Cardiac fibroblast (primary cell): ENCODE measurements at places on chromosomes 4 and X.

- no peak for DNase-seq
Observed at GRCh38 chrX:83504721-83505479, 3.2 kb upstream of the POU3F4 start.

DNA sequence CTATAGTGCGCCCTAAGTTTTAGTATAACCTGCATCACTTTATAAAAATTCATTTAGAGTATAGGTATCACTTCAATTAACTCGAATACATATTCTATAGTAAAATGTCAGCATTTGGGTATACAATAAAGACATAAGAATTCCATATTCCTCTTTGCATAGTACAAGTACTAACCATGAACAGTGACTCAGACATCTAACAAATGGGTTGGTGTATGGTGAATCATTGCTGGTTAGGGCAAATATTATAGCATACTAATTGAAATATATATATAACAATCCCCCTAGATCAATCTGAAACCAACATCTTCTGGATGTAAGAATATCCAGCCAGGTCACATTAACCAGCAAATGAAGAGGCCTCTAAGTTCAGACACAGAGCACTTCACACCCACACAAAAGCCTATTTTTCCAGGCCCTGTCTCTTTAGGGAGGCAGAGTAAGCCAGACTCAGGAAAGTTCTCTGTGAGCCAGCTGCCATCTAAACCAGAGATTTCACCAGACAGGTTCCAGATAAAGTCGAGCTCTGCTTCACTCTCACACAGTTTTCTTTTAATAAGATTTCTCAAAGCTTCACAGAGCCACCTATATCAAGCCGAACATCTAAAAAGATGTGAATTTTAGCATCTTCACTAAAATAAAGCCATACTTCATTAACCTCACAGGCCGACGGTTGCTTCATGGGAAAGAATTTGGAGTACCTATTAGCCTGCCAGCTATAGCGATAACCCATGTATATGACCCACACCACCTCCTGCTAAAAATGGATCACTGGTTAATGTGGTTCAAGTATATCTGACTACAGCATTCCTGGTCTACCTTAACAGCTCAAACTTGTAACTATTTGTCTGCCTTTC, 200.0 kb upstream of the FTHL17 start:
- no peak for DNase-seq

- DNase-seq = no peak
Observed at GRCh38 chrX:134792077-134792476, 133.8 kb upstream of the PLAC1 start.

GRCh38 chrX:22135994-22136684, 104.0 kb downstream of the PHEX start:
- DNase-seq = peak; percentile 68

GRCh38 chr4:101155368-101155767, 192.0 kb downstream of the PPP3CA start:
- peak; percentile 58 for DNase-seq

DNA sequence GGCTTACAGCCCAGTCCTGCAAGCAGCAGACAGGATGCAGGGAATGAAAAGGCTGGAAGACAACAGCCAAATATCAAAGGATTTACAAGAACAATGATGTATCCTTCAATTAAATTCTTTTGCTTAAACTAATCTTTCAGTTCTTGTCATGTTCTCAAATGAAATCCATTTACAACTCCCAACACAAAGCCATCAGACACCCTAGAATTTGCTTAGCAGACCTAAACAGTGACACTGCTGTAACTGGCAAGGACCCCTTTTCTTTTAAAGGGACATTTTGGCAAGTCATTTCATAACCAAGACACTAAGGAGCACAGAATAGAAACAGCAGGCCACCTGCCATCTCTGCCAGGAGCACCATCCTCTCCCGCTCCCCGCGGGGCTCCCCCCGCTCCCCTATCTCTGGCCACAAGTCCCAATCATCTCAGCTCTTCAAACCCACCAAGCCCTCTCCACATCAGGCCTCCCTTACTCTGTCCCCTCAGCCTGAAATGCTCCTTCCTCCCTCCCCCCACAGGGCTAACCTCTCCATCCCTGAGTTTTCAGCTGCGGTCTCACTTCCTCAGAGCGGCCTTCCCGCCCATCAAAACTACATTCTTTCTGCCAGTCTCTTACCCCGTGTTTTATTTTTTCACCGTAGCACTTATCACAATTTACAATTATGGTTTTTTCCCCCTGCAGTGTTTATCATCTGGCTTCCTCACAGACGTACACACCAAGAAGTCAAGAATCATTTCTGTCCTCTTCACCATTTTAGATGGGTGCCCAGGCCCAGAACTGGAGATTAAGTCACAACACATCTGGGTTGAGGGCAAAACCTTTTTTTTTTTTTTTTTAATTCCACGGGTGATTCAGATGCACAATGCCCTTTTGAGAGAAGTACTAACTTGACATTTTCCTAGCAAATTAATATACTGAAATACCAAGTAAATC, 45.8 kb downstream of the TSPAN5 start:
- DNase-seq = no peak

DNA sequence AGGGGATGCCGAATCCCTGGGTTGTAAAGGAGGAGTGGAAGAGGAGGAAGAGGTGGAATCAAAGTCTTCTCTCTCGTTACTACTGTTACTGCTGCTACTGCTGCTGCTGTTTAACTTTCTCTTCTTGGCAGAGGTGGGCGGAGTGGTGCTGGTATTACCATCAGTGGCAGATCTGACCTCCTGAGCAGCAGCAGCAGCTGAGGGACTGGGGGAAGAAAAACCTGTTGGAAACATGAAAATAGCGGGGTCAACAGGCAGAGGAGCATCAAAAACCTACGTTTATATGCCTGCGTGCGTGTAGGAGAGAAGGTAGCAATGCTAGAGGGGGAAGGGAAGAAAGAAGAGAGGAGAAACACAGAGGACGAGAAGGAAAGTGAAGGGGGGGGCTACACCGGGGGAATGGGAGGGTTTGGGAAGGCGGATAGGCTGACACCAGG, 339 bp downstream of the CUL4B start:
- DNase-seq = no peak

DNA sequence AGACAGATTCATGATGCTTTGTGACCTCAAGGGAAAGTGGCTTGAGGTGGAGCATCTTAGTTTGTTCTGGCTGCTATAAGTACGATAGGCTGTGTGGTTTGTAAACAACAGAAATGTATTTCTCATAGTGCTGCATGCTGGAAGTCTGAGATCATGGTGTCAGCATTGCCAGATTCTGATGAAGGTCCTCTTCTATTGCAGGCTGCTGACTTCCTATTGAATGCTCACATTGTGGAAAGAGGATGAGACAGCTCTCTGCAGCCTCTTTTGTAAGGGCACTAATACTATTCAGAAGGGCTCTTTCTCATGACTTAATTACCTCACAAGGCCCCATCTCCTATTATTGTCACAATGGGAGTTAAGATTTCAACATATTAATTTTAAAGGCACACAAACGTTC, 1674.0 kb upstream of the PCDH7 start:
- DNase-seq = peak; percentile 31

- no peak for DNase-seq
Observed at GRCh38 chrX:149032449-149032848, 472.7 kb downstream of the IDS start.

DNA sequence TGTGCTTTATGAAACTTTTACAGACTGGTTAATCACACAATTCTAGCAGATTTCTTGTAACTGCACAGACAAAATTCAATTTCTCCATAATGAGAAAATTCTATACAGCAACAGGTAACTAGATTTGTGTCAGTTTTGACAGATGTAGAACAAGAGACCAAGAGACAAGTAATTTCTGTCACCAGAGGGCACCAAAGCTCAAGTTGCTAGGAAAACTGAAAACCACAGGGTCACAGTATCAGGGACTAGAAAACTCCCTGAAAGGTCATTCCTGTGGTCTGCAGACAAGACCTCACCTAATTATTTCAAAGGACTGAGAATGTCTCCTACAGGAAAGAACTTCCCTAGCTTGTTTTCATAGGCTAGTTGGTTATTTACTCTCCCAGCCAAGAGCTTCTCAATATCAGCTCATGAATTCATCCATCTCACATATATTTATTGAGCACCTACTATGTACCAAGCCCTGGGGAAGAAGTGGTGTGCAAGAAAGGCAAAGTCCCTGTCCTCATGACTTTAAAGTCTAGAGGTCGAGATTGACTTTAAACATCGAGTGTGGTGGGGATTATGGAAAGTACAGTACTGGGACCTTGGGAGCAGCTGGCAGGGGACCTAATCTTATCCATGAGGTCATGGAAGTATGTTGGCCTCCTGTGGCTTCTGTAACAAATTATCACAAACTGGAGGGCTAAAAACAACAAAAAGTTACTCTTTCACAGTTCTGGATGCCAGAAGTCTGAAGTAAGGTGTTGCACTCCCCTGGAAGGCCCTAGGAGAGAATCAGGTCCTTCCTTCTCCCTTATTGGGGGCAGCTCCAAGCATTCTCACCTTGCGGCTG, 47.8 kb upstream of the SETD7 start:
- peak; percentile 82 for DNase-seq

- DNase-seq = peak; percentile 34
Observed at GRCh38 chrX:154348114-154348531, 26.3 kb downstream of the FLNA start.

DNA sequence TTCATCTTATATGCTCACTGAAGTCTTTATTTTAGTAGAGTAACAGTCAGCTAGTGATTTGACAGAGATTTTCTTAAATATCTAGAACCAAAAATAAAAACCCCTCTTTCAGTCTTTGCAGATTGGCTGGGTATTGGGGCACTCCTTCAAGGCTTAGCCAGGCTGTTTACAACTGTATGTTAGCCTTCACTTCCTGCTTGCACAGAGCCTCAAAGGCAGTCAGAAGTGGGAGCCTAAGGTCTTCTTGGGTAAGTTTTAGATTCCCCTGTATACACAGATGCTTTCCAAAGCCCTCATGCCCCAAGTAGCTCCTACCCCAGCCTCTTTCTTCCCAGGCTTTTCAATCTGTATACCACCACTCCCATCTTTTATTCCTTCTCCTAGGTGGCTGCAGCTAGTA, 136.1 kb upstream of the STIM2 start:
- DNase-seq = peak; percentile 11

- DNase-seq = no peak
Observed at GRCh38 chr4:140628016-140628415, 59.3 kb upstream of the UCP1 start.

DNA sequence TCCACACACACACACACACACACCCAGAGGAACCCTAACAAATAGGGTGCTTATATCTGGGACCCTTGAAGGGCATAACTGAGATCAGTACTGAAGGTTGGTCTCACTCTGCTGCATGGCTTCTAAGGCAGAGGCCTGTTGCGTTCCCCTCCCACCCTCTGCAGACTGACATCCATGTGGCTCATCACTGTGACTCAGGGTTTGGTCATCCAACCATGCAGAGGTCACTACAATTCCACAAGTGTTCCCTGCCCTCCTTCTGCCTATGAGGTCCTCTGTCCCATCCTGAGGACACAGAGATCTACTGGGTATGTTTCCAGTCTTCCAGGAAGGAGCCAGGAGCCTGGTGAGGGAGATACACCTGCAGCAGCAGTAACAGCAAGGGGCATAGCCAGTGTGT, 55.8 kb downstream of the XAGE2 start:
- peak; percentile 67 for DNase-seq

GRCh38 chrX:25534091-25534490, 518.3 kb upstream of the ARX start:
- DNase-seq = no peak

GRCh38 chrX:70117738-70118137, 15.5 kb upstream of the IGBP1 start:
- no peak for DNase-seq

- no peak for DNase-seq
Observed at GRCh38 chrX:155070663-155070974, 317 bp downstream of the CMC4 start.

- no peak for DNase-seq
Observed at GRCh38 chr4:3200423-3201090, 48.4 kb upstream of the MSANTD1 start.

DNA sequence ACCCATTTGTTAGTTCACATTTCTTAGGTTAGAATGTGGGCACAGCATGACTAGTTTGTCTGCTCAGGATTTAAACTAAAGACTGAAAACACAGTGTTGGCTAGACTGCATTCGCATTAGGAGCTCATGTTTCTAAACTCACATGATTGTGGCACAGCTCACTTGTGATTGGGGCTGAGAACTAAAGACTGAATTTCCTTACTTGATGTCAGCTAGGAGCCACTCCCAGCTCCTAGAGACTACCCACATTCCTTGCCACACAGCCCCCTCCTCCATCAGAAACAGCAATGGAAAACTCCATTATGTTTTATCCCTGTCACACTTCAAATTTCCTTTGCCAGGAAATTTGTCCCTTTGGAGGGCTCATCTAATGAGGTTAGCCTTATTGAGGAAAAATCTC, 170.2 kb upstream of the NUDT6 start:
- DNase-seq = no peak

DNA sequence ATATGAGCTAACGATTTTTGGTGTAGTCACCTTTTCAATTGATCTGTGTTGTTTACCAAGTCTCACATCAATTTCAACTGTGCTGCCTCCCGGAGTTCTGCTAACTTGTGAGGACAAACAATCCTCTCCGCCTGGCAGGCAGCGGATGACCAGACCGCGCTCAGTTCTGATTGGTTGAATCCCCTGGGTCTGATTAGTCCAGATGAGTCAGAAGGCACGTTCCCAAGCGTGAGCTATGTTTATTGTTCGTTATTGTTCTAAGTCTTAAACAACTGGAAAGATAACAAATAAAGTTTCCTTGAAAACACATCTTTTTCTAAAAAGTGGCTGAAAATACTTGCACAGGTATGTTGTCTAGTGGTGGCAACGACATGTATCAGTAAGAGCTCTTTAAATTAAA, 37.9 kb upstream of the TRPC3 start:
- DNase-seq = peak; percentile 73

DNA sequence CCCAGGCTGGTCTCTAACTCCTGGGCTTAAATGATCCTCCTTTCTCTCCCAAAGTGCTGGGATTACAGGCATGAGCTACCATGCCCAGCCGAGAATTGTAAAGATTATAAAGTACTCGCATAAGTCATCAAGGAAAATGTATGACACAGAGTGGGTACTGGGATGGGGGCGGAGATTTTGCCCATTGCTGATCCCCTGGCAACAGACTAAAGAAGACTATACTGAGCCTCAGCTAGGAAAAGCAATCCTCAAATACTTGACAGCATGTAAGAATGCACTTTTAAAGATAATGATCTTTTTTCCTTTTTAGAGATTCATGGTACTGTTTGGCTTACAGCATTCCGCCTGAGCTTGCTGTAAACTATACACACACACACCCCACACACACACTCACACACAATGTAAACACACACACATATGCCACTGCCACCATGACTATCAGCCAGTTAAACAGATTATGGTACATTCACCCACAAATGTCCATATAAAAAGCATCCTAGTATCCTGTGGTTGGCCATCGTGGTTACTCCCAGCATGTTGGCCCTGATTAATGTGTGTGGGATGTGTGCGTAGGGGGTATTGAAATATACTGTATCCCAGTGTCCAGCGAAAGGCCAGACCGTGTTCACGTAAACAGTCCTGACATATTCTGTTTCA, 113.0 kb downstream of the AMELX start:
- no peak for DNase-seq
